ENCODE measurements at places on chromosomes 5 and 9.

GRCh38 chr5:174414315-174414710, 310.1 kb upstream of the MSX2 start:
- no peak for DNase-seq

DNA sequence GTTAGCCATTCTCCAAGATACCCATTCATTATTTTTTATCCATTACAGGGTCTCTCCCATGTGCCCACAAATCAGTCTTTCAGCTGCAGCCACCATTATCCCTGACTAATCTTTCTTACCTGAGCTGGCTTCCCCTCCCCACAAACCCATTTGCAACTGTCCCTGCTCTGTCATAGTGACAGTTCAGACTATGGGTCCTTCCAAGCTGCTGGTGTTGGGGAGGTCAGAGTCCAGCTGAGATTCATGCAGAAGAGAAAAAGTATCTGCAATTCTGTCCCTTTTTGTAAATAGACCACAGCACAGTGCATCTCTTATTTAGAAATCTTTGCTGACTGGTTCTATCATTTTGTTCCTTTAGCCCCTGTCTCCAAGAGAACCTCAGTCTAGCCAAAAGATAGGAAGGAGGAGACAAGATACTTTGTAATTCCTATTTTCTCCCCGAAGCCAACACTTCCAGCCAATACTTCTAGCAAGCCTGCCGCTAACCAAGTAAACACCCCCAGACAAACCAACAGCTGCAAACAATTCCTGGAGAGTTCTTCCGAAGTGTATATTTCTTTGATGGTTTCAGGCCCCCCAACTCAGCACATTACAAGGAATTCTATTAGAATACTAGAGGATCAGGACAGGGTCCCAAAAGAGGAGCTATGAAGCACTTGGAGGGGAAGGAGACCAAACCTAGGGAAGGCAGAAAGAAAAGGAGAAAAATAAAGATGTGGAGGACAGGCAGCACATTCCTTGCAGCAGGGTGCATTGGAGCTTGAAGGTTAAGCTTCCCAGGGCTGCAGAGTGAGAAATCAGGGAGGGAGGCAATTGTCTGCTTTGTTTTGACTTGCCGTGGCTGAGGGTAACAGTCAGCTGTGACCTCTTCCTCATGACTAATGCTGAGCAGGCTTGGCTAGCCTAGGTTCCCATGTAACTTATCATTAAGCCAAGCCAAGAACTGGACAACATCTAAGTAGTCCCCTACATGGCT, 148.5 kb downstream of the SGCD start:
- no peak for DNase-seq

- DNase-seq, result no peak
Observed at GRCh38 chr5:55681301-55681700, 30.8 kb downstream of the SLC38A9 start.

- DNase-seq, result no peak
Observed at GRCh38 chr5:90562341-90562740, 3.7 kb downstream of the ADGRV1 start.

DNA sequence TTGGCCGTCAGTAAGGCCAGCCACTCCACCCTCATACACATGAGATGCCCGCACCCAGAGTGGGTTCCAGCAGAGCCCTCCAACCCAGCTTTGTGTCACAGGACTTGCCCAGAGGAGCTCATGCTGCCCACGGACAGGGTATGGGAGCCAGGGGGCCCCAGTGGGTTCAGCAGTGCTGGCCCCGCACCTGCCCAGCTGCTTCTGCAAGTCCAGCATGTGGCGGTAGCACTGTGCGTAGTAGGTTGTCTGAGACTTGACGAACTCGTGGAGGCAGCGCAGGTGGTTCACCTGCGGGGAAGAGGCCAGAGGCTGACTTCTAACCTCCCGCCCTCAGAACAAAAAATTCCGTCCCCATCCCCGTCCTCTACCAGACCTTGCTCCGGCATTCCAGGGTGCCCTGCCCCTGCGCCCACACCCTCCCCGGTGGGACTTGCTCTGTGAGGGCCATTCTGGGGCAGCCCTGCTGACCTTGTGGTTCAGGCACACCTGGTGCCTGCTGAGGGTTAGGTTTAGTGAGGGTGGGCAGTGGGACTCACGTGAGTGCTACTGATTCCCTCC, 18.5 kb downstream of the SH3GLB2 start:
- DNase-seq, result no peak
